ENCODE measurements at places on chromosomes 1 and 21.

GRCh38 chr1:62144238-62144831 lies 50.3 kb upstream of the L1TD1 start:
- DNase-seq = peak; percentile 69

GRCh38 chr1:150162862-150163706 lies 13.4 kb downstream of the PLEKHO1 start:
- no peak for DNase-seq

DNA sequence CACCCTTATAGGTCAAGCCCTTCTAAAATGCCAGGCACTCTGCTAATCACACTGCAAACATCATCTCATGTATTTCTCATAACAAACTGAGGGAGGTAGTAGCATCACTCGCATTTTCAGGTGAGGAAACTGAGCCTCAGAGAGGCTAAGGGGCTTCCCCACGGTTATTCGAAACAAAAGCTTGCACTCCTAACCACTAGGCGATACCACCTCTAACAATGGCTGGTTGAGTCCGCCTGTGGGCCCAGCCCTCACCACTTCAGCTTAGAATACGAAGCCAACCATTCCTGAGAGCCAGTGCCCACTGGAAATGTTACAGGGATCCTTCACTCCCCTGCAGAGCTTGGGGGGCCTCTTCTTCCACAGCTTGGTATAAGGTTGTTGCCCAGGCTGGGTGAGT lies 65.3 kb upstream of the TENT5C start:
- no peak for DNase-seq

GRCh38 chr1:997993-998744 lies 1.7 kb downstream of the HES4 start:
- DNase-seq = no peak

GRCh38 chr1:24294716-24295371 lies 24.3 kb upstream of the GRHL3 start:
- no peak for DNase-seq

DNA sequence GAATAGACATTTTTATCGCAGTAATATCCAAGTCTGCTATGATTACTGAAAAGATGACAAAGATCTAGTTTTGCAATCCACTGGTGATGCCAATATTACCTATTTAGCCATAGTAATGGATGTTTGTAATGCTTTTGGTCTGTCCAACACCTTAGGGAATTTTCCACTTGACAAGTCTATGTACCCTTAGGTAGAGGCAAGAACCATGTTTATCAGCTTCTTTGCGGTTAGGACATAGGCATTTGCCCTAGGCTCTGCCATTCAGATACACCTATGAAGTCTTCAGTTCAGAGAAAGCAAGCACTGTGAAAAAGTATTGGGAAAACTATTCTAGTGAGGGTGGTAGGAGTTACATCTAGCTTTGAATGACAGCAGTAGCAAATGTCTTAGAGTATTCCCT lies 40.2 kb upstream of the SLC35D1 start:
- DNase-seq = no peak

DNA sequence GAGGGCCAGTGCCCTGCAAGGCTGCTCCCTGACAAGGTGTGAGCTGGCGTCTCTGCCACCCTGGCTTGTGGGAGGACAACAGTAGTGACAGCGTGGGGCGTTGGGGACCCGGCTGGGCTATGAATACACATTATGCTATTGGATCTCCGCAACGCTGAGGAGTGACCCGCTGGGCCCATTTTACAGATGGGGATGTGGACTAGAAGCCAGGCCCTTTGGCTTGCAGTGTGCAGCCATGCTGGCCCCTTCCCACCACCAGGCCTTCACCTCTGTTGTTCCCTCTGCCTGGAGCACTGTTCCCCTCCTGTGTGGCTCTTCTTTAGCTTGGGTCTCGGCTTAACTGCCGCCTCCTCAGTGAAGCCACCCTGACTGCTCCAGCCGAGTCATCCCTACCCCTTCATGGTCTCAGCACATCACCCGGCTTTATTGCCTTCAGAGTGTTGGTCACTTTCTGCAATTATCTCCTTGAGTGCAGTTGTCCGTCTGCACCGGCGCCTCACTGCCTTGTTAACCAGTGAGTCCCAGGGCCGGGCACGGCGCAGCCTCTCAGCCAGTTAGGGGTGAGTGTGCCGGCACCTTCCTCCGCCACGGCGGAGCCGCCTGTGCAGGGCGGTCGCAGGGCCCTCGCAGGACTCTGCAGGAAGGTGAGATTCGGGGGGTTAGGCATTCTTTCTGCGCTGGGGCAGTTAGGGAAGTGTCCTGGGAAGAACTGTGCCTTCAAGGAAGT lies 84.4 kb upstream of the ACTL8 start:
- no peak for DNase-seq

GRCh38 chr1:95558791-95559190 lies 324.8 kb downstream of the RWDD3 start:
- DNase-seq = no peak

DNA sequence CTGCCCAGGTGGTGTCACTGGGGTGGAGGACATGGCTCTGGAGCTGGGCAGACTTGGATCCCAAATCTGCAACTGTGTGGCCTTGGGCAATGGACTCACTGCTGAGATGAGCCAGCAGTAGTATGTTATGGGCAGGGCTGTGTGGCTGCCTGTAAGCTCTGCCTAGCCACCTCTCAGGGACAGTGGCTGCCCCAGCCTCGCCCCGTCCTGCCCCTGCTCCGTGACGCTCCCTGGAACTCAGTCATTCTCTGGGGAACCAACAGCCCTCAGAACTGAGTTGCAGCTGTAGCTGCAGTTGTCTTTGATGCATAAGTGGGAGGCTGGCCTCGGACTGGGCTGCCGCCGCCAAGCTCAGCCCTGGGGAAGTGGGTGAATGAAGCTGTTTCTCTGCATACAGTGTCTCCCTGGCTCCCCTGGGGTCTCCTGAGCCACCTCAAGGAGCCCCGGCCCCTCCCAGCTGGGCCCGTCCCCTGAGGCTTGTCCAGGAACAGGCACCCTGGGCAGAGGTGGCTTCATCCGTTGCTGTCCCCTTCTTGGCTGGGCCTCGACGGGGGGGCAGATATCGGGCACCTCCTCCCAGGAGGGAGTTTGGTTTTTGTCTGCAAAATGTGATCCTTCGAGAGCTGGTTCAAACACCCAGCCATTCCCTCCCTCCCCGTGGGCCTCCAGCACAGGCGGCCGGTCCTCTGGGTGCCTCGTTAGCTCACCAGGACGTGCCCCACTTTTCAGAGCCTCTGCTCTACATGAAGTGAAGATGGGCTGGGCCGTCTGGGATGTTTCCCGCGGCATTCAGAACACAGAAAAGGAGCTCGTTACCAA lies 26.2 kb upstream of the PLCH2 start:
- DNase-seq = no peak

DNA sequence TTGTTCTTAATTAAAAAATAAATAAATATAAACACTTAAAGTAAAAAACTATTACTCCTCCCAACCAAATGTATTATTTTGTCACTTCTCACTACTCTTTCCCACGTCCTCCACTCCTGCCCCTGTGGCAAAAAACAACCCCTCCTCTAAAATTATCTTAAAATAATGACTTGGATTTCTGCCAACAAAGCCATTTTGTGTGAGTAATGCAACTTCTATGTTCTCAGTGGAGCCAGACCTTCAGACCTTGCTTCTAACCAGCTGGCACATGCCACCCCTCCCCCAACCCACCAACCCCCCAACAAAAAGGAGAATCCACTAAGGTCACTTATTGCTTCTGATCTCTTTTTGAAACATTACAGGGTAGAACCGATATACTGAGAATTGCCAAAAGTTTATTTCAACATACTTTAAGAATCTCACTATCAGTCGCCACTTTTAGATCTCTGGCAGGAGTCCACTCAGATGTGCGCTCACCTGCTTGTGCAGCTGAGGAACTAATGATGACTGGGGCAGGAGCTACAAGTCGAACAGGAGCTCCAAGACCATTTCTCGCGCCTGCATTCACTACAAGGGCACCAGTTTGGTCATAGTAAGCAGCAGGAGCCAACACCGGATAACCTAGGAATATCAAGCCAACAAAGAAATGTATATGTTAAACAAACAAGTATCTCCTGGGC lies 58.3 kb upstream of the SDC3 start:
- DNase-seq = peak; percentile 84

DNA sequence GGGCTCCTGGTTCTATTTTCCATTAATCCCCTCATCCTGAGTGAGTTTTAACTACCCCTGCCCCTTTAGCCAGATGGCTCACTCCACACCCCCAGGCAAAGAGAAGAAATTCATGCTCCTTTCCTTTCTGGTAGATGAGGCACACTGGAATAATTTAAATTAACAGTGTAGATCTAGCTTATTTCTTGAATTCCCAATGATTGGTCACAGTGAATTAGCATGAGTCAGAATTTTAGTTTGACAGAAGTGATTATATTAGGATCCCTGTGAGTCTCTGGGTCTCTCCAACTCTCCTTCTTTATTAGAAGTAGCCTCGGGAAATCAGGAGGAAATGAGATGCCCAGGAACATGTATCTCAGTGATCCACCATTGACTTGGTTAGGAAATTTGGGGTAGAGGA lies 103.1 kb upstream of the KAZN start:
- no peak for DNase-seq
